Body of pancreas (tissue), 4 donors: ENCODE measurements at places on chromosomes 6 and 20.

GRCh38 chr6:52186075-52186474 is at the start of gene IL17A:
Gene IL17A, plus strand, starts transcription at chr6:52186375. Its CDS starts 57 bp downstream, at chr6:52186432.
- no peak for DNase-seq

DNA sequence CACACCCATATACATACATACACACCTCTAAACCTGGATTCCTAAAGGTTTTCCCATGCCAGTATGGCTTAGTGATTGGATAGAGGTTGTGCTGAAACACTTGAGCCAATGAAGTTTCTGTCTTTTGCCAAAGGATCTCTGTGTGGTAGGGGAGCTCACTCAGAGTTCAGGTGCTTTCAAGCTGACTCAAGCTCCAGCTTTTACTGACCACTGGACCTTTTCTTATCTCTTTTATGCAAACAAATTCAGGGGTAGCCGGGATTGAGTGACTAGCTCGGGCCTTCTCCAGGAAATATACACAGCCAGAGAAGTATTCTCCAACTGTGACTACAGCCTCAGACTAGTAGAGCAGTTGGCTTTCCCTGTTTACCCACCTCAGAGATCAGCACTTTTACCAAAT is 21.5 kb upstream of the DSE start:
- DNase-seq, result no peak

GRCh38 chr6:156877126-156877863 is 100.1 kb downstream of the ARID1B start:
- peak; percentile 59 for DNase-seq

DNA sequence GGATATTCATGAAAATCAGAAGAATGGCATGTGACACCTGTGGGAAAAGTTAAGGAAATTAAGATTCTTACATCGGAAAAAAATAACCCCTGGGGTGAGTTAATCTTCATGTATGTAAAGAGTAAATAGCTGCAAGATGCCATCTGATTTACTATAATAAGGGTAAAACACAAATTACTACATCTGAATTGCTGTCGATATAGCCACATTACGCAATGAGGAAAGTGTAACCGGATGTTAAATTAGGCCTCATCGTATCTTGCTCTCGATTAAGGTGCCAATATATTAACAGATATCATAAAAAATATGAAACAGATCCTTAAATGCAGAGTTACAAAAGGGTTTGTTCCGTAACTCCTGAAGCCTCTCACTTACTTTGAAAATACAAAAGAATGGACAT is 87.4 kb upstream of the ID4 start:
- no peak for DNase-seq

DNA sequence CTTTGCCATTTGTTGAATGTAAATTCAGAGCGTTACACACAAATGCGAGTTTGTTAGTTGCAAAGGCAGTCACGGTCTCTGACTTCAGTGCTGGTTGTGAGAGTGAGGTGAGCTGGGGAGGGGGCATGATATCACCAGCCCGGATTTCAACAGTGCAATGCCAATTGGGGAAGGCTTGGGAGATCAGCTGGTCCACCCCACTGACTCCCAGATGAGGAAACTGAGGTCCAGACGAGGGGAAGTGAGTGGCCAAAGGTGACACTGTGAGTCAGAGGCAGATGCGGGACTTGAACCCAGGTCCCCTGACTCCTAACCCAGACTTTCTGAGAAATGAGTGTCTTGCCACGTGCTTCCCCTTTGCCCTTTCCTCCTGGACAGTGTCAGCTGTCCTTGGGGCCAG is 62.1 kb downstream of the CEBPB start:
- no peak for DNase-seq

DNA sequence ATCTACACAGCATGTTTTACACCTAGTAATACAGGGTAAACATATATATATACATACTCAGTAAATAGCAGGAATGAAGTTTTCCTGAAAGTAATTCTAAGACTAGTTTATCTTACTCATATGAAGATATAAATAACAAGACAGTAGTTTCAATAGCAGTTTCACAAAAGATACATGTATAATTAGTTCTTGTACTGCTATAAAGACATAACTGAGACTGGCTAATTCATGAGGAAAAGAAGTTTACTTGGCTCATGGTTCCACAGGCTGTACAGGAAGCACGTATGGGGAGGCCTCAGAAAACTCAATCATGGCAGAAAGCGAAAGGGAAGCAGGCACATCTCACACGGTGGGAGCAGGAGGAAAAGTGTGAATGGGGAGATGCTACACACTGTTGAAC is 16.9 kb downstream of the RARS2 start:
- no peak for DNase-seq

- no peak for DNase-seq
These were observed 545 bp upstream of the ASCC3 start for GRCh38 chr6:100881707-100882040.

GRCh38 chr20:38317422-38317821 is 13.5 kb downstream of the BPI start:
- no peak for DNase-seq

GRCh38 chr6:56864171-56864616 is 90.7 kb upstream of the BEND6 start:
- no peak for DNase-seq

- no peak for DNase-seq
These were observed 52.4 kb downstream of the QKI start for GRCh38 chr6:163466839-163467390.

DNA sequence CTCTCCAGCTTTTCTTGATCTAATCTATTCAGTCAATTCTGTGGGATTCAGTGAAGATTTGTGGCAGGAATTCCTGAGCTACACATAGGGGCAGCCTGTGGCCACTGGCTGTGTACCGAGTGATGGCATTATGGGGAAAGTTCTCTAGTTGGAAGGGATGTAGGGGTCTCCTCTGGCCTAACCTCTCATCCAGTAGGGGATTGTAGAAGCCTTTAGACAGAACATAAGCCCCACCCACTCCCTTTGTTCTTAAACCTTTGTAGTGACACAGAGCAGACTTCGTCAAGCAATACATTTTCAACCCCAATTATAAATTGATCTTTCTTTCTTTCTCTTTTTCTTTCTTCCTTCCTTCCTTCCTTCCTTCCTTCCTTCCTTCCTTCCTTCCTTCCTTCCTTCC is 188.9 kb downstream of the QKI start:
- DNase-seq, result no peak

- DNase-seq, result no peak
These were observed 1111.6 kb upstream of the FLRT3 start for GRCh38 chr20:15449061-15449460.

DNA sequence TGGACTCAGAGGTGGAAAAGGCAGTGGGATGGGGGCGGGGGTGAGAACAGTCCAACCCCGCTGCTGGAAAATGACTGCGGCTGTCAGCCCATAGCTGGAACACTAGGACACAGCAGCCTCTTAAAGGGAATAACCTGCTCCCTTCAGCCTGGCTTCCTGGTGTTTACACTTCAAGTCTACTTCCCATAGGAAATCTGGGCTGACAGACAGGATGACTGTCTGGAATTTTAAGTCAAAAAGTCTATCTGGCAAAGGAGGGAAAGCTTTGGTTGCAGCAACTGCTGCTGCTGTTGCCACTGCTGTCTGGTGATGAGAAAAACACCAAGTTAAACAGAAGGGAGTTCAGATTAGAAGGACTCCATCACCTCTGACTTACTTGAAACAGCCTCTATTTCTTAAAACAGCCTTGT is 44.9 kb downstream of the TNFRSF21 start:
- no peak for DNase-seq

GRCh38 chr6:35675871-35676459 is 12.8 kb downstream of the FKBP5 start:
- DNase-seq, result no peak

DNA sequence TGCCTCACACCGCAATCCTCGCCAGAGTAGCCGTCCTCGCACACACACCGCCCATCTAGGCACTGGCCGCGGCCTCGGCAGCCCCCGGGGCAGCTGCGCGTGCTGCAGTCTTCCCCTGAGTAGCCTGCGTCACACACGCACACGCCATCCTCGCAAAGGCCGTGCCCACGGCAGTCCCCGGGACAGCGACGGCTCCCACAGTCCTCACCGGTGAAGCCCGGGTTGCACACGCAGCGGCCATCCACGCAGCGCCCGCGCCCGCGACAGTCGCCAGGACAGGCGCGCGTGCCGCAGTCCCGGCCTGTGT is 13.1 kb downstream of the TNXB start:
- no peak for DNase-seq

DNA sequence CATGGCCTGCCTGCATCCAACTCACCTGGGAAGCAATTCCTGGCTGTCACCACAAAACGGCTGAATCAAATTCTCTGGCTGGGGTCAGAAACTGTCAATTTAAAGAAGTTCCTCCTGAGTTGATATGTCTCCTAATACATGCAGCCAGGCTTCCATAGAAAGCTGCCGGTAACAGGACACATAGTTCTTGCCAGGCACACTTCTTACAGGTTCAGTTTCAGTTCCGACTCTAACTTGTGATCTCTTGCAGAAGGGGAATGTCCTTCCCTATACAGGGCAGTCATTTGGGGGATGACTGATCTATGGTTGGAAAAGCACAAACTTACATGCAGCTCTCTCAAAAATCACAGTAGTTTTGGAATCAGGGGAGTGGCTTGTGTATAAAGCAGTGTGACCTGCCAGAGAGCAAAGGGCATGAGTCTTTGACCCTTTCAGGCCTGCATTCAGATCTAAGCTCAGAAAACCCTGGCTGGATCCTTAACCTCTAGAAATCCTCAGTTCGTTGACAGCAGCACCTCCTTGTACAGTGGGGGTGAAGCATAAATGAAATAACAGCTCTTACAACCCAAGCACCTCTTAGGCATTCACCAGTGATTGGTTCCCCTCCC is 195.6 kb downstream of the SCP2D1 start:
- no peak for DNase-seq

GRCh38 chr6:165704045-165704748 is 41.2 kb upstream of the PDE10A start:
- no peak for DNase-seq

- DNase-seq, result peak; percentile 93
These were observed at the start of gene CENPB for GRCh38 chr20:3786665-3787323. Gene CENPB, minus strand, starts transcription at chr20:3786740. Its CDS starts 257 bp downstream, at chr20:3786483.

GRCh38 chr20:63183422-63184146 is 32.3 kb downstream of the YTHDF1 start:
- DNase-seq, result peak; percentile 42

- no peak for DNase-seq
These were observed 47.2 kb downstream of the BACH2 start for GRCh38 chr6:90249458-90249857.
